ENCODE measurements at places on chromosomes 4 and X.

DNA sequence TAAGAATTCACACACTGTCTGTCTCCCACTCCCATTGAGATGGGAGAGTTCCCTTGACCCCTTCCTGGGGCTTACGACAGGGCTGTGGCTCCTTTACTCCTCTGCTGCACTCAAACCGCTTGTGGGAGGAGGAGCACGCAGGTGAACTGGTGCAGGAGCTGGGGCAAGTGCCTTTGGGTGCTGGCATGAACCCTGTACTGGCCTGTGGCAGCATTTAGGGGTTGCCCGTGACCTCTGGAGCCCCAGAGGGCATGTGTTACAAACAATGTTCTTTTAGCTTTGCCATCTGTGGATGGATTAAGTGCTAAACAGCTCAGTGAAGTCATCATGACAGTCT, 21.8 kb upstream of the FTHL17 start:
- DNase-seq = no peak

DNA sequence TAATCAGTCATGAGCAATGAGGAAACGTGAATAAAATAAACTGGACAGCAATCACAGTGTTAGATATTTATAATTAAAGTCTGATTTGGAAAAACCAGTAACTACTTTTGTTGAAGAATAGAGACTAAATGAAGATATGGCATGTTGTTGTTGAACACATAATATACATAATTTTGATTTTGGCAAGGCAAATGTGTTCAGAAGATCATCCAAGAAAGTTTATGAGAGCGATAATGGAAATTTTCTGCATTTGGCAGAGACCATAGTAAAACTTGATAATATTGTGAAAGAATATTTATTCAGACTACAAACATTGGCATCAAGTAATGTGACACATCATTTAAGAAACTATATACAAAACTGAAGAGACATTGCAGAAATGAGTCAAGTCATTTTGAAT, 620.7 kb downstream of the TMA16 start:
- no peak for DNase-seq

DNA sequence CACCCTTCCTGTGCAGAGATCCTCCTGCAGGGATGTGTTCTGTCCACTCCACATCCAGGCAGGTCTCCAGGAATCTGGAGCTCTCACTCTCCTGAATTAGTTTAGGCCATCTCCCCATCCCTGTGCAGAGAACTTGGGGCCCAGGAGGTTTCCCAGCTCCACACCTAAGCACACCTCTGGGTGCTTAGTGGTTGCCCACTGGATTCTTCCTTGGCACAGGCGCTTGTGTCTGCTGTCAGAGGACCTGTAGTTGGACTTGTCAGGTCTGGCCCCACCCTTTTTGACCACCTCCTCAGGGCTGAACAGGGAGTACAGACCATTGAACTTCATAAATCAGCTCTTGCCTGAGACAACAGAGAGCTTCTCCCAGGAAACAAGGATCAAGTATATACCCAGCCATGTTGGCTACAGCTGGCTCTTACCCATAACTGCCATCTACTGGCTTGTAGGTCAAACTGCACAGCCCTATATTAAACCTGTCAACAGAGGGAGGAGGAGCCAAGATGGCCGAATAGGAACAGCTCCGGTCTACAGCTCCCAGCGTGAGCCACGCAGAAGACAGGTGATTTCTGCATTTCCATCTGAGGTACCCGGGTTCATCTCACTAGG, 275.5 kb downstream of the PPARGC1A start:
- peak; percentile 14 for DNase-seq

GRCh38 chrX:68822641-68823410, 6.0 kb upstream of the EFNB1 start:
- DNase-seq = peak; percentile 85

DNA sequence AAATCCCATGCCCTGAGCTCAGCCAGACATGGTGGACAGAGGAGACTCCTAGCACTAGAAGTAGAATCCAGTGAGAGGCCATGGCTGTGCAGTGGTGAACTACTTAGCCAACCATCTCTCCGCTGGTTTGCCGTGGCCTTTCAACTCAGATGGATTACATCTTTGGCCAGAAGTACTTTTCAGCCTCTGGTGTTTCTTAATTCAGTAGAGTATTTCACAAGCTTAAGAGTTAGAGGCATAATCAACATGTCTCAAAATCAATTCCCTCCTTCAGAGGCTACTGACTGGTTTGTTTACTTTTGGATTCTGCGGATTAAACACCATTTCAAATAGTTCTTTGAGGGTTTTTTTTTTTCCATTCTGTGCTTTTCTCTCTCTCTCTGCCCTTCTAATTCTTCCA, 91.1 kb upstream of the PGRMC2 start:
- DNase-seq = no peak

DNA sequence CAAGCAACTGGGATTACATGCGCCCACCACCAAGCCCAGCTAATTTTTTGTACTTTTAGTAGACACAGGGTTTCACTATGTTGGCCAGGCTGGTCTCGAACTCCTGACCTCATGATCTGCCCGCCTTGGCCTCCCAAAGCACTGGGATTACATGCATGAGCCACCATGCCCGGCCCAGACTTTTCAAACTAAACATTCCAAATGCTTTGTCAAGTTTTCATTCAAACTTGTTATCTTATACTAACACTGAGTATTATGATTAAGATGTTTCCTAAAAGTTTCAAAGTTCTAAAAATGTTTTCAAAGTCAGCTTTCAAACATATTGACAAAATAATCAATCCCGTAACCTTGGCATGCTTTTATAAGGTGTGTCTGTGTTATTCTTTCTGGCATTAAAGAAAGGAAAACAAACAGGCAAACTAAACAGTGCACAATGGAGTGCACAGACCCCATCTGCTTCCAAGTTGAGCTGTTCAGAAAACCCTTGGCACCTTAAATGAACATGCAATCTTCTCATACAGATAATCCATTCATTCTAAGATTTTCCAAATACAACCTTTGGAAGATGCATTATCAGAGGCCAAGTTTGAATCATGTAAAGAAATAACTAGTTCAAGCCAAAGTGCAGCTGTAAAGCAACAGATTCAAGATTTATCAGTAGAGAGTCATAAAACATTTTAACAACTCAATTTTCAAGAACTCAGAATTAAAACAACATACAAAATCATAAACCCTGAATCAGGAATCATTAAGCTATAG, 49.1 kb downstream of the ABCG2 start:
- no peak for DNase-seq

GRCh38 chrX:133569217-133569616, 153.9 kb upstream of the GPC4 start:
- no peak for DNase-seq

DNA sequence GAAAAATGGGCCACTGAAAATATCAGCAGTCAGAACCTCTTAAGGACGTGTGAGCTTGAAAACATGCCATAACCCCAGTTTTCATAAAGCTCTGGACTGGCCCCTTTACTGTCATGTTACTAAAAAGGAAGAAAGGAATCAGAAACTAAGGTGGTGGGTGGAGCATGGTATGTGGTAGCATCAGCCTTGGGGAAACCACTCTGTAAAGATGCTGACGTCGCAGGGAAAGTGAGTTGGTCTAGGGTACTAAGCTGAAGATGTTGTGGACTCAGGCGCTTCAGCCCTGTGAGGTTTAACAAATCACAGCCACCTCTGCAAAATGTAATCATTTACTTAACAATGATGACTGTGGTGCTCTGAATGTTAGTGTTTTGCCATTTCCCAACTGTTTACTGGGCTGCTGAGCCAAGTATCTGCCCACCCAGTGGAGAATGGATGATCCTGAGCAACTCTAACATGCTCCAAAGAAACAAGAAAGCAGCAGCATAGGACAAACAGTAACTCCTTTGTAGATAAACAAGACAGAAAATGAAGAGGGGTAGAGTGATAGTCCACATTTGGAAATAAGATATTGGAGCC, 33.4 kb downstream of the C4orf54 start:
- no peak for DNase-seq

DNA sequence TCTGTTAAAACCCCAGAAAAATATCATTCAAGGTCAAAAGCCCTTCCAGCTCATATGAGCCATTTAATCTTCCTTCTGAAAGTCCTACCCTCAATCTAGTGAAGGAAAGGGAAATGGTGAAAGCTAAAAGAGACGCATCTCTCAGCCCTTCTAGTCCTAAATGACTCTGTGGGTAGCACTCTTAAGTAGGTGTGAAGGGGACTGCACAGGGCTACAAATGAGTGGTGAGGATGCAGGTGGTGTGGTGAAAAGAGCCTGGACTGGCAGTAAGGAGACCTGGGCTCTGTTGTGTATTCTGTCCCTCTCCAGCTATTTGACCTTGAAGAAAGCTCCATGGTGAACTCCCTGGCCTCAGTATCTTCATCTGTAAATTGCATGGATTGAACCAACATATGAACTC, 671.8 kb upstream of the DIPK2B start:
- DNase-seq = no peak

DNA sequence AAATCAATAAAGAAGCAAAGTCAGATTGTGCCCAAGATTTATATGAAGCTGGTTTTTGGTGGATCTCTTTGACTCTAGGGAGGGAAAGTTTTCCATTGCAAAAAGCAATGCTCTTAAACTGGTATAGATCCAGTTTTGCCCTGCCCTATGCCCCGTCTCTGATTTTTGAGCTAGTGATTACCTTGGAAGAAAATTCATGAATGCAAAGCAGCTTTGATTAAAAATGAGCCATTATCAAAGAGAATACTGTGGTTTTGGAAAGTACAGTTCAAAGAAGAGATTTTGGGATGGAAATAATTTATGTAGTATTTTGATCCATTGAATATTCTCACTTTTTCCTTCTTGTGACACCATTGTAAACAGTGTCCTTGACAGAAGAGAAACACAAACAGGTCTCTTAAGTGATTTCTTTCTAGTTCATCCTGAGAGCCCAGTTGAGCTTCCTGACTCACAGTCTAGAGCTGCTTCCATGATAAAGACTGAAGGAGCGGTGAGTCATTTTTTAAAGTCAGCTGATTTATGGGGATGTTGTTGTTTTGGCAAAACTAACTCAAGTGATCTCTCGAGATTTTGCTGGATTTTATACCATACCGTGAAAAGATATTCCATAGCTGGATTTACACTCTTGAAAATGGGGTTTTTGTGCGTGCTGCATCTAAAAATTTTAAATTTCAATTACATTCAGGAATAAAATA, 76.7 kb downstream of the AFF1 start:
- DNase-seq = no peak

GRCh38 chrX:119240356-119240755, 4.3 kb downstream of the PGRMC1 start:
- no peak for DNase-seq

- peak; percentile 85 for DNase-seq
Observed at GRCh38 chrX:13029887-13030771, 14.3 kb downstream of the FAM9C start.

DNA sequence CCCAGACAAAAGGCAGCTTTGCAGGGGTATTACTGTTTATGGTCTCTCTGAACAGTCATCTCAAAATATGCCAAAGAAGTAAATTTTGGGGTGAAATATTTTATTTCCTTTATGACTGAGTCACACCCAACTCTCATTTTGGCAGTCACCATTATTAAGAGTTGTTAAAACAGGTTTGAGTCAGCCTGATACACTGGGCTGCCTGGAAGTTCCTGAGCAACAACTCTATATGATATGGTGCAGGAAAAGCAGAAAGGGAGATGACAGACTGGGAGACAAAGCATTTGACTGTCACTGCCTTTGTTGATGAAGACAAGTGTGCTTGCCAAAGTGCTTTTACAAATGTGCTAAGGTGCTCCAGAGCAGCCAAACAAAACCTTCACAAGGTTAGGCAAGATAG, 1263.5 kb downstream of the PCDH7 start:
- no peak for DNase-seq

DNA sequence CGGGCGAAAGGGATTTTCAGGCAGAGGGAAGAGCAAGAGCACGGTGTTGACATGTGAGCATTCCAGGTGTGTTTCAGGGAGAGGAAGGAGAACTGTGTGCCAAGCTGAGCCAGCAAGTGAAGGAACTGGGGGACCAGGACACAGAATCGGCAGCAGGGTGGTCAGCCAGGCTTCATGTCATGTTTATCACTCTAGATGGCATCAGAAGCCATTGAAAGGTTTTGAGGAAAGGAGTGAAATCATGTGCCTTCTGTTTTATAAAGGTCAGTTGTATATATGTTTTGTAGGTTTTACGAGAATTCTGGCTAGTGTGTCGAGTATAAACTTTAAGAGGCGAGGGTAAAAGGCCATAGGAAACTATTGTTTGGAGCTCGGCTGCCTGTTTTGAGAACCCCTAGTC, 682.3 kb downstream of the TRIML1 start:
- no peak for DNase-seq

DNA sequence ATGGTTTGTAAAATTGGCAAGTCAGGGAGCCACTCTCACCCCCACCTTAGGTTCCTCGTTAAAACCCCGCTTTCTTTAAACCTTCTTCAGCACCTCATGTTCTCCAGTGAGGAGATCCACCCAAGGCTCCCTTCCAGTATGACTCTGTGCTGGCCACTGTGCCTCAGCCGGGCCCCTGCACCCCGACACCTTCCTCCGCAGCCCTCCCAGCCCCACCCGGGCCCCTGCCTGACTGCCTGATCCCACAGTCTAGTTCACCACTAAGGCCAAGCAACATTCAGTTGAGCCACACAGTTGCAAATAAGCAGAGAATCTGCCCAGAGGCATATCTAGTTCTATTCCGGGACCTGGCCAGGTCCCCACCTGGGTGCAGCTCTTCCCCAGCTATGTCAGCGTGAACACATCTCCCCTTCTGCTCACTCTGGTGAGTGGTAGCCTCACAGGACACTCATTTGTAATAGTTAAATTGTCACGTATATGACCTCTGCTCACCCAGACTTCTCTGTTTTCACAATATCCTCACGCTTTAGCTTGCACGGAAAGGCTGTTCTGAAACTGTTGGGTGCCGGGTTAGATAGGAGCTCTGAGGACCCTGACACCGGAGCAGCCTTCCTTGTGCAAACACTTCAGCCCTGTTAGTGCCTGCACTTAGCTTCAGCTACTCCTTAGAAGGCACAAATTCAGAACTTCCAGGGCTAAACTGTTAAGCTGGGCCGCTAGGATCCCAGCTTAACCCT, 146.8 kb downstream of the DCTD start:
- no peak for DNase-seq

GRCh38 chrX:106931831-106932491, 11.8 kb downstream of the CLDN2 start:
- DNase-seq = no peak

GRCh38 chr4:11367371-11367770, 61.3 kb downstream of the HS3ST1 start:
- no peak for DNase-seq

DNA sequence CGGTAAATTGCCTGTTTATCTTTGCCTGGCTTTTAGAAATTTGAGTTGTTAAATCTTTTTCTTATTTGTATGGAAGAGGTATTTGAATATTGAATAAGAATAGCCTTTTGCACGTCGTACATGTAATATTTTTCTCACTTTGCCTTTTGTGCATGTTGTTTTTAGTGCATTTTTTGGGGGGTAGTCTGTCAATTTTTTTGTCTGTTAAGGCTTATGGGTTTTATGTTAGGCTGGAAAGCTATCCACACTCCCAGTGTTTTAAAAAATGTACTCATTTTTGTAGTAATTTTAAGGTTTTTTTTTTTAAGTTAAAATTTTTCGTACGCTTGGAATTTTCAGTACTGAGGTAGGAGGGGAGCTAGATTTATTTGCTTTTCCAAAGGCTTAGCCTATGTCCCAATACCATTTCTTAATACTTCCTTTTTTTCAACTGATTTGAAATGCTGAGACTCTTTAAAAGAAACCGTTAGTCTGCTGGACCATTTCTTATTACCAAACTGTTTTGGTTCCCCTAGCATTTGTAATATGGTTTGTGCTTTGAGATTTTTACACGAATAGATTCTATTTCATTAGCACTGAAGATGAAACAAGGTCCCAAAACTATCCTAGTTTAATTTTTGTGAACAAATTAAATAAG, 1.3 kb downstream of the HERC5 start:
- DNase-seq = no peak

- DNase-seq = no peak
Observed at GRCh38 chr4:78214078-78214477, 157.0 kb downstream of the FRAS1 start.

GRCh38 chr4:71486550-71487343, 147.9 kb downstream of the SLC4A4 start:
- DNase-seq = no peak
